ENCODE measurements at places on chromosomes 7 and 10.

- no peak for DNase-seq
These were observed 6.0 kb downstream of the MUC12 start for GRCh38 chr7:100975371-100975821.

GRCh38 chr7:158442260-158442659, 145.4 kb downstream of the PTPRN2 start:
- DNase-seq, result no peak

DNA sequence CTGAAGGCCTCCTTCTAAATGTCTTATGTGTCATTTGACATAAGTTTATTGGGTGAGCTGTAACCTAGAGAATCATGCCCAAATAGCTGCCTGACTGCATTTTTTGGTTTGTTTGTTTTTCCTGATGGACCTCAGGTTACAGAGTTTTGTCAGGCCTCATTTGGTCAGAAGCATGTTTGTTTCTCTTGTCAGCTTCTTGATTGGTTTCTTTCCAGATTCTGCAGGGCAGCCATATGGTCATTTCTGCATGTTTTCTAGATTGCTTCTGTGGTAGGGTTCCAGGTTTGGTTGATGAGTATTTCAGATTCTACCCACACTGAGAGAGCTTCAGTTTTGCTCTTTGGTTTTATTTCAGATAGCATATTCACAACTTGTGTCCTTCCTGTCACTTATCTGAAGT, 28.0 kb downstream of the GLCCI1 start:
- DNase-seq, result no peak

DNA sequence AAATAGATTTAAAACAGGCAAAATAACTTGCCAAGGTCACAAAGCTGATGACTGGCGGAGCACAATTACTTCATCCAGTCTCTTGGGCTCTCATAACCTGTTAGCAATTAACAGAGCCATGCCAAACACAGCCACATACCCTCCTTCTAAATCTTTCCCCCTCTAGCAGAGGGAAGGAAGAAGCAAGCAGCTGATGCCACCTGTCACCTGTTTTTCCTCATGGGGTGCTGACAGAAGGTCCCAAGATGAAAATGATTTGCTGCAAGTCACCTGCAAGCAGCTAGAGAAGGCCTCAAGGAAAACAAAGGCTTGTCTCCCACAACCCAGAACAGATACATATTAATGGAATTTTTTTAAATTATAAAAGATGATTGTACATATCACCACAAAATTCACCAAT, 117.8 kb downstream of the GFRA1 start:
- no peak for DNase-seq

GRCh38 chr10:124534826-124535601, 73.4 kb downstream of the LHPP start:
- no peak for DNase-seq

GRCh38 chr7:145863-146262, 46.5 kb upstream of the FAM20C start:
- no peak for DNase-seq

Data from stimulated activated CD4-positive, alpha-beta T cell treated with anti-CD3 and anti-CD28 coated beads, Interleukin-1b, Interleukin-23, amount 100 ng/mL, for 1 hour (primary cell).